Endothelial cell (in vitro differentiated cells): ENCODE measurements at places on chromosomes 1 and 21. TPM values are rescaled to one million over a fixed set of nuclear protein-coding genes. Genes with fewer than 3 reads are reported as not detected.

- DNase-seq = no peak
These were observed 1279.1 kb downstream of the NCAM2 start for GRCh38 chr21:22277341-22277740.

GRCh38 chr1:109763646-109764415 is at the start of gene EPS8L3:
Gene EPS8L3 (minus strand): TSS chr1:109763923. CDS start chr1:109761749, 2,174 bp downstream.
- no peak for DNase-seq

The GSTM3 gene
- total RNA-seq = 6.9 TPM

The FCRLA gene
- not detected for total RNA-seq

DNA sequence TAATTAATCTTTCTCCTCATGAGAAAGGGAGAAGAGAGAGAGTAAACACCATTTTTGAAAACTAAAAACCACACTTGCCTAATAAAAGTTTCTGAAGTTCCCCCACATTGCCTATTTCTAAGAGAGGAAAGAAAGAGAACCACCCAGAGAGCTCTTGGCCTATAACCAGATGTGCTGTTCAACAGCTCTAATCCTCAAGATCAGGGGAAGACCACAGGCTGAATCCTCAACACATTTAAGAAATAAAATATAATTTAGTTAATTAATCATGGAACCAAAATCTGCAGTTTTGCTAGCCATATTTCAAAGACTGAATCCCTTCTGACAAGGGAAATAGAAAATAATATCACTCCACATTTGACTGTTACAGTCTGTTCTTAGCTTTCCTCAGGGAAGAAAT is 11.9 kb downstream of the PRRX1 start:
- no peak for DNase-seq

DNA sequence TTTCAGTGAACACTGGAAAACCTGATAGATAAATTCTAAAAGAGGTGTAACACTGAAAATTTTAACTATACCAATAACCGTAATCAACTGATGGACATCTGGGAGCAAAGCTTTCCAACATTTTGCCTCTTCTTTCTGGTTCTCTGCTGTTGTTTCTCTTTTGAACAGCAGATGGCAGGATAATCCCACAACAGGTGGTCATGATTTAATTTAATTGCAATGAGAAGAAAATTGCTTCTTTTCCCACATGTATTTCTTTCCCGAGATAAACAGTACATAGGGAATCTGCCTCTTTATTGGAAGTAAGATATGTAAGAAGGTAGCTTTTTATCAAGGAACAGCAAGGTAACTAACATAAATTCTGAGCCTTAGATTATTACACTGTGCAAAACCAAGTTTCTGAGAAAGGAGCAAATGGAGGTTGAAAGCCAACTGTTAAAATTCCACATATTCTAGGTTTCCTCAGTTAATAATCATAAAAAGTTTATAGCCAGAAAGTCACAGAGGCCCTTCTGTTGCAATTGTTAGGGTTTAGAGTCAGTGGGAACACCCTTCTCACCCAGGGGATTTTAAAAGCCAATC is 72.9 kb downstream of the RPS6KA1 start:
- peak; percentile 55 for DNase-seq

The RAB25 gene
- total RNA-seq = 1.6 TPM

DNA sequence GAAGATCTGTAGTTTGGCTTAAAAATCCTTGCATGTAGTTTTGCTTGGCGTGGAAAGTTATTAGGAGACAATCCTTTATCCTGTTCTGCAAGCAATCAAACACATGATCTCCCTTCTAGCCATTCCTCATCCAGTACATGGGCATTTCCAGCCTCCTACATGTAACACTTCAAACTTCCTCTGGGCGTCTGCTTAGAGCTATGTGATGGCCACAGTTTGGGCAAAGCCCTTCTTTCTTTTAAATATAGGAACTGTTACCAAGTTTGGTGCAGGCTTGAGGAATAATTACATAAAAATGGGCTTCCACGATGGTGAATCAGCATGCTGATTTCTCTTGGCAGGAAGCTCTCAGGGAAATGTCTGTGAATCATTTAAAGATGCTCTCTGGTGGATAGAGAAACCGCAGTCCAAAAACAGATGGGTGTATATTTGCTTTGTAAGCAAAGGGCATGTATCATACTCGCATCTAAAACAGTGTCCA is 176.9 kb upstream of the FMN2 start:
- no peak for DNase-seq

- DNase-seq = no peak
These were observed 44.0 kb upstream of the FMO2 start for GRCh38 chr1:171140956-171141687.

GRCh38 chr1:151898519-151898991 is 10.8 kb downstream of the THEM4 start:
- DNase-seq = no peak

DNA sequence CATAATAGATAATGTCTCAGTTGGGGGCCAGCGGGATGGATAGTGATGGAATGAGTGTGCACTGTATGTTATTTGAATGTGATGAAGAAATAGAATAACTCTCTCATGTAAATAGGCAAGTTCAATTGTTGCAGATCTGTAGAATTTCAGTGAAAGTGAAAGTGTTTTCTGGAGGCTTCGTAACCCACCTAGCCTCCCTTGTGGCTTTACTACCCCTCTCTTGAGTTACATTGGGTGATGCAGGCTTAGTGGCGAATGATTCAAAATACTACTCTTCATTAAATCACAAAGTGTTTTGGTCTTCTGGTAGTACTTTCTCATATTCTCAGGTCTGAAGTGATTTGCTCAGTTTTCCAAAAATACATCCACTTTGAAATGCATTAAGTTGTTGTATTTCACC is 411.9 kb downstream of the ZP4 start:
- no peak for DNase-seq

- DNase-seq = peak; percentile 85
These were observed 266.9 kb downstream of the ASTN1 start for GRCh38 chr1:176897350-176898236.

The VHLL gene
- total RNA-seq = not detected

GRCh38 chr1:224045556-224045955 is 68.4 kb upstream of the FBXO28 start:
- DNase-seq = no peak

DNA sequence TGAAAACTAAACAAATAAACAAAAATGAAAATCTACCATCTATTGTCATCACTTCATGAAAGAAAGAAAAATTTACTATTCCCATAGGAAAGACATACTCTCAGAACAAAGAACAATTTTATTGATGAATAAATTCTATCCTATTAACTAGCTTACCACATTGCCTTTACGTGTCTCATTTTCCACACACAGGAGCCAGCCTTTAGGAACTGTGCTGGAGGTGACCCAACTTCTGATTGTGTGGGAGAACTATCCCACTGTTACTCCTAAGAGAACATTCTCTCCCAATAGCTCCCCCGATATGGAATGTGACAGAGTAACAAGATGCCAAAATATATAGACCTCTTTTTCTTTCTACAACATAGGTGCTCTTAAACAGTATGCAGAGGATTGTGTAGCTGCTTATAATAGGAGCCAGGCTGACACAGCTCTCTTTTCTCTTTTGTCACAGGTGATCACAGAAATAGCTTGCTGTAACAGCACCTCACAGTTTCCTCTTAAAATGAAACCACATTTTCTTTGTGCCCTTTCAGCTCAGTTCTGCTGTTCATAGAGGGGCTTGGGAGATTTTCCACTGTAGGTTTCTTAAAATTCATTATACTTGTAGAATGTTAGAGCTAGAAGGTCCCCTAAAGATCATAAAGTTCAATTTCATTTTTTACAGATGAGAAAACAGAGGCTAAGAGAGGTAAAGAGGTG is 35.5 kb downstream of the C21orf91 start:
- DNase-seq = no peak

GRCh38 chr1:235067396-235068157 is 61.1 kb downstream of the TOMM20 start:
- no peak for DNase-seq

The C1orf116 gene
- 0.08 TPM for total RNA-seq

- no peak for DNase-seq
These were observed 12.3 kb downstream of the LAPTM5 start for GRCh38 chr1:30745156-30745833.

DNA sequence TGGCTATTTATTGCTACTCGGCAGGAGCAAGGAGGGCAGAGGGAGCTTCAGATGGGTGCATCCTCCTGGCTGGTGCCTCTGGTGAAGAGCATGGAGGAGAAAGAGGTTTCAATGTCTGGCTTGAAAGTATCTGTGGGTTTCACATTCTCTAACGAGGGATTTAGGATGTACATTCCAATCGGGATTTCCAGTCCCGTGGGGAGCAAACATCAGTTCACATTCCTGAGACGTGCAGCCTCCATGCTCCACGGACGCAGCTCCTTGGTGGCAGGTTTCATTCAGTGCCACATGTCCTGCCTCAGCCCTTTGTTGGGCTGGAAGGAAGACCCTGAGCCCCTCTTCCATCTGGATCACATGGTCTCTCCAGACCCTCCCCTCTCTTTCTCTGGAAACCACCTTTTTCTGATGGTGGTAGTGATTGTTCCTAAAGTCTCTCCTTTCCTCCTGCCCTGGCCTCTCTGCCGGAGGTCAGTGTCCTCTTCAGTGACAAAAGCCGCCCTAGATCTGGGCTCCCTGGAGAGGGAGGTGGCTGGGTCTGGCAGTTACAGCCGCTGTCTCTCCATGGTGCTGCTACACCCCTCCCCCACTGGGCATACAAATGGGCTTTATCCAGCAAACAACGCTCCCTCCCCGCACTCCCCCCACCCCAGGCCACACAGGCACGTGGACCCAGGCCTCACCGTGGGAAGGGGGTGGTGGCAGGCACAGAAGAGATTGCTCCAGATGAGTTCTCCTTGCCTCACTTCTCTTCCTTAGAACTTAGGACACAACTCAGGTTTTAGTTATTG is 826 bp upstream of the CA14 start:
- DNase-seq = peak; percentile 33

The VANGL1 gene
- 14.9 TPM for total RNA-seq
